Dermis blood vessel endothelial cell (primary cell): ENCODE measurements at places on chromosomes 2 and 18. TPM values are rescaled to one million over a fixed set of nuclear protein-coding genes. Genes with fewer than 3 reads are reported as not detected.
A peak's percentile ranks its signal among the peaks of the same experiment; 100 is the strongest.

DNA sequence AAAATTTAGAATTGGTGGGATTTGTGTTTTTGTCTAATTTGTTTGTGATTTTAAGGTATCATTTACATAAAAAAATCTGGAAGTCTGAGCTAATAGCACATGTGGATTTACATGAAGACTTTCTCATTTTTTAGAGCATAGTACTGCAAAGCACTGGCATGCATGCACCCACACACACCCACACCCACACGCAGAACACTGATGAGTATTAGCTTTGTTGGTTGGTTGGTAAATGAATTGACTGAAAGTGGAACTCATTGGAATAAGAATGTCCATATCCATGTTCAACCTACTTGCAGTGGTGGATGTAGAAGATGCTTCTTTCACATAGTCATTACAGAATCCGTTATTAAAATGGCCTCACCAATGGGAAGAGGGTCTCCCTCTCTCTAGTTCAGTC, 475.8 kb downstream of the PLCL1 start:
- DNase-seq = no peak

GRCh38 chr2:199932312-199932855, 21.3 kb downstream of the C2orf69 start:
- DNase-seq = no peak

DNA sequence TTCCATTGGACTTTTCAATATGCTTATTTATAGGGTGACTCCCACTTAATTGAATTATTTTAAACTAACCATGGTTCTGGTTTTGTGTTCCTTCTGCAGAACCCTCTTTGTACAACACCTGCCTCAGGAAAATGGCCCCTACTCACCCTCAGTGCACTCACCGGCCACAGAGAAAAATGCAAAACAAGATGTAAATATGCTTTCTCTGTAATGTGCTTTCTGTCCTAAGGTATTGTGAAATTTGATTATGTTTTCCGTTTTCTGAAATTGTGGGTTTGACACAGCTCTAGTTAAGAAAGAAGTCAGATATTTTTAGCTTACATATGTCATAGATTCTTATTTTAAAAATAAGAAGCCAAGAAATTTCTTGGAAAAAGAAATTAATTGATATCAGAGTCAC, 357.7 kb upstream of the SMIM21 start:
- DNase-seq = no peak

DNA sequence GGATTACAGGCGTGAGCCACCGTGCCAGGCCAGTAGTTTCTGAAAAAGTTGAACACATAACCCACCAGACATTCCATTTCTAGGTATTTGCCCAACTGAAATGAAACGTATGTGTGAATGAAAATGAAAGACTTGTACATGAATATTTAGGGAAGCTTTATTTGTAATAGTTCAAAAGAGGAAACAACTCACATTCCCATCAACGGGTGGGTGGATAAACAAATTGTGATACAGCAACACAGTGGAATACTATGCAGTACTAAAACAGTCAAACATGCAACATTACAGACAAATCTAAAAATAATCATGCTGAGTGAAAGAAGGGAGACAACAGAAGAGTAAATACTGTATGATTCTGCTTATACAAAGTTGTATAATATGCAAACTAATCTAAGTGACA, 46.8 kb downstream of the TMEM131 start:
- no peak for DNase-seq

DNA sequence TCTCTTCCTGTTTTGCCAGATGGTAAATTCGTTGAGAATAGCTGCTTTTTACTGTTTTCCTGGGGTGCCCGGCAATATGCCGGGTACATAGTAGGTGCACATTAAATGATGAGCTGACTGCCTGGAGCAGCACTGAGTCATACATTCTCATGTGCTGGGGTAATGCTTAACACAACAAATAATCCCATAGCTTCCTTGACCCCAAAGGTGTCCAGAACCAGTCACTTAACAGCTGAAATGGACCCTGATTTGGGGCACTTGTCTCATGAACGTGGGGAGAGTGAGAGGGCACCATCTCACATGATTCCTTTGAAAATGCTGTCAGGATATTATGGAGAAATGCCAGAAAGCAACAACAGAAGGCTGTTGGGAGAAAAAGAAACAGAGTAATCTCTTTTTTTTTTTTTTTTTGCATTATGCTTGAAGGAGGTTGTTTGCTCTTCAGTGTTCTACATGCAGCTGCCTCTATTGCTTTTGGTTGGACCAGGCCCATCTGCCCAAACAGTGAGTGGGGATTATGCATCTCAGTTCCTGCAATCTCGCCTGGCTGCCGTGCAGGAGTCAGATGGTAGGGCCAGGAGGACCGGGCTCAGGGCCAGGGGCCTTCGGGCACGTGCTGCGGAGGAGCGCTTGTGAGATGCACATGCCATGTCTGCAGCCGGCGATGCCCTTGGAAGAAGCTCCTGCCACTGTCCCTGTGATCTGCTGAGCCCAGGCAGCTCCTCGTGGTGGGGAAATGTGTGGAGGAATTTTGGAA, 162.1 kb downstream of the SH3RF3 start:
- DNase-seq = peak; percentile 40

GRCh38 chr2:212708355-212708754, 169.8 kb upstream of the ERBB4 start:
- no peak for DNase-seq

DNA sequence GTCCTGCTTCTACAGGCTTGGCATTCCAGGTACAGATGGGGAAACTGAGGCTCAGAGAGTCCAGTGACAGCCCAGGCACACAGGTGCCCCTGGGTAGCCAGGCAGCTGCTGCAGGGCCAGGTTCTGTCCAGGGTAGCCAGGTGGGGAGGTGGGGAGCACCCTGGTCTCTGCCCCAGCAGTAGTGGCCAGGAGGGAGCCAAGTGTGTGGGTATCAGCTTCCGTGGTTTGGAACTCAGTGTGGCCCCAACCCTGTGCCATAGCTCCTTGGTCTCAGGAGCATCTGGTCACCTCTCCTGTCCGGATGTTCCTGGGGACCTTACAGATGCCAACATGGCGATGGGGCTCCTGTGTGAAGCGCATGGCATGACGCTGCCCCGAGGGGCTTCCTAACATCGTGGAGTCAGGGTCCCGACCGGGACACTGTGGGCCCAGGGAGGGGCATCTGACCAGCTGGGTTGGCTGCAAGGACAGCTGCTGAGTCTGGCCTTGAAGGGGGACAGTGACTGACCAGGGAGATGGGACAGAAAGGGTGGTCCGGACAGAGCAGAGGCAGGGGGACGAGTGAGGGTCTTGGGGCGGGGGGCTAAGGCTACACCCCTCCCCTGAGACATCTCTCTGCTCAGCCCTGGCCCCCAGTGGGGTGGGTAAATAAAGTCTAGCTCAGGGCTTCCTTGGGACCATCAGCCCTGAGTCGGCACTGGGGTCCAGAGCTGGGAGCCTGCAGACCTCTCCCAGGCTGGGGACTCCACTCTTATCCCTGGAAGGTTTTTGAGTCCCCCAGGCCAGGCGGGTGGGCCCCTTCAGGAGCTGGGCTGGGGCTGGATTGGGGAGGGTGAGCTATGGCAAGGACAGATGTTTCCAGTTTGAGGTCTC, 76.0 kb upstream of the SMAD7 start:
- DNase-seq = no peak

- DNase-seq = no peak
Measured at GRCh38 chr18:59114160-59114559, 25.5 kb upstream of the SEC11C start.

- DNase-seq = no peak
Measured at GRCh38 chr2:165794536-165794928, 485 bp upstream of the GALNT3 start.

GRCh38 chr18:56702946-56703345, 51.8 kb downstream of the WDR7 start:
- DNase-seq = peak; percentile 73

GPR75 gene
- total RNA-seq = 1.6 and 1.9 TPM in 2 replicates

RAPH1 gene
- total RNA-seq = 38.6 and 67.8 TPM in 2 replicates

SEMA4F gene
- total RNA-seq = 4.4 and 5.0 TPM in 2 replicates
